ENCODE measurements at places on chromosomes 5 and 9.

DNA sequence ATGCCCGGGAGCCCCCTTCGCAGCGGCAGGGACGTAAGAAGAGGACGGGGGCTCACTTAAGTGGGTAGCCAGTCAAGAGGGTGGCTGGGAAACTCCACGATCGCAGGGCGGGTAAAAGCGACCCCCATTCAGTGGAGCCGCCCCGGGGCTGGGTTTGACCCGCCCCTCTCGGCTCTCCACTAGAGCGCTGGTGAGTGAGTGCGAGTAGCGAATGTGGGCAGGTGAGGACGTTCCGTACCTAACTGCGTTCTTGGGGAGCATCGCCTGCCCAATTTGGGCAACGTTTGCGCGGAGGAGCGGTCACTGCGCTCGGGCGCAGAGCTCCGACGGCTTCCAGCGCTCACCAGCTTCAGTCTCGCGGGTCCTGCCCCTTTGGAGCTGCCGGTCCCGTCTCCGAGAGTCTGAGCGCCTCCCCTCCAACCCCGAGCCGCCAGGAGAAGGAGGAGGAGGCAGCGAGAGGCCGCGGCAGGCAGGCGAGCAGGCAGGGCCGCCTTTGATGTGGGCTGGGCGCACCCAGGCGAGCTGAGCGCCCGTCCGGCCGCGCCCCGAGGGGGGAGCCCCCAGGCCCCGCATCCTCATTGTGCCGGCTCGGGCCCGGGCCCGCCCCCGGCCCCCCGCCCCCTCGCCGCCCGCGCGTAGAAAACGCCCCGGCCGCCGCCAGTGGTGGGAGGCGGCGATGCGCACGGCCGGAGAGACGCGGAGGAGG, at the start of gene FGF18:
TSS of gene FGF18 (plus strand) at position 666 of the 706 bp plus-strand sequence. CDS start 553 bp downstream, outside the sequence.
- no peaks in the 10 kb centered on the region for H3K36me3 ChIP-seq
- H3K4me3 ChIP-seq = peak within 1 kb of the TSS; percentile 25
- peaks cover 6% of the 10 kb centered on the region for H3K4me1 ChIP-seq
- peak; percentile 60 for DNase-seq

- H3K27ac ChIP-seq = no peak overlapping the region
- no peak overlapping the region for H3K4me3 ChIP-seq
- DNase-seq = no peak
- no peaks in the 10 kb centered on the region for H3K36me3 ChIP-seq
Observed at GRCh38 chr5:55570570-55570969, 35.8 kb upstream of the PLPP1 start.

DNA sequence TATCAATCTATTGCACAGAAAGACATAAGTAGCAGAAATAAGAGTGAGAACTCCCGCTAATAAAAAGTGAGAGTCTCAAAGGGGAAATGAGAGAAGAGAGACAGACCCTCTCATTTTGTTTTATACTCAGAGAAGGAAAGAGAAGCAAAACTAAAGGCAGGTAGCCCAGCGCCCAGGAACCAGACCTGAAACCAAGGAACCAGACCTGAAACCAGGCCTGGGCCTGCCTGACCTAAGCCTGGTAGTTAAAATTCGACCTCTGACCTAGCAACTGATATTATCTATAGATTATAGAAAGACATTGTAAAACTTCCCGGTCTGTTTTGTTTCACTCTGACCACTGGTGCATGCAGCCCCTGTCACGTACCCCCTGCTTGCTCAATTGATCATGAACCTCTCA, 134.5 kb upstream of the SEMA6A start:
- no peak overlapping the region for H3K27ac ChIP-seq
- H3K36me3 ChIP-seq = no peaks in the 10 kb centered on the region
- DNase-seq = no peak
- no peaks in the 10 kb centered on the region for H3K27me3 ChIP-seq

GRCh38 chr9:113131689-113132151, 19.1 kb upstream of the SLC31A2 start:
- no peak for DNase-seq
- no peak overlapping the region for H3K4me3 ChIP-seq
- H3K27me3 ChIP-seq = no peaks in the 10 kb centered on the region

GRCh38 chr5:149358294-149358651, 427 bp downstream of the PCYOX1L start:
- peak overlapping the region; percentile 71 for H3K27ac ChIP-seq
- H3K4me1 ChIP-seq = peaks cover 2% of the 10 kb centered on the region
- H3K36me3 ChIP-seq = no peaks in the 10 kb centered on the region
- peak; percentile 43 for DNase-seq

DNA sequence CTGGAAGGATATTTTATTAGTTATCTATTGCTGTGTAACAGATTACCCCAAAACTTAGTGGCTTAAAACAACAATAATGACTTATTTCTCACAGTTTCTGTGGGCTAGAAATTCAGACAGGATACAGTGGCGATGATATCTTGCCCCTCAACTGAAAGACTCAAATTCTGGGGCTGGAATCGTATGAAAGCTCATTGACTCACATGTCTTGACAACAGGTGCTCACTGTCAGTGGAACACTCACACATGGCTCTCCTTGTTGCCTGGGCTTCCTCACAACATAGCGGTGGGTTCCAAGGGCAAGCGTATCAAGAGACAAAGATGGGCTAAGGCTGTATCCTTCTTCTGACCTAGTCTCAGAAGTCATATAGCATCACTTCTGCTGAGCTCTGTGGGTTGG, 3.7 kb upstream of the GNPDA1 start:
- no peak overlapping the region for H3K27ac ChIP-seq
- H3K27me3 ChIP-seq = no peaks in the 10 kb centered on the region
- no peaks in the 10 kb centered on the region for H3K36me3 ChIP-seq

DNA sequence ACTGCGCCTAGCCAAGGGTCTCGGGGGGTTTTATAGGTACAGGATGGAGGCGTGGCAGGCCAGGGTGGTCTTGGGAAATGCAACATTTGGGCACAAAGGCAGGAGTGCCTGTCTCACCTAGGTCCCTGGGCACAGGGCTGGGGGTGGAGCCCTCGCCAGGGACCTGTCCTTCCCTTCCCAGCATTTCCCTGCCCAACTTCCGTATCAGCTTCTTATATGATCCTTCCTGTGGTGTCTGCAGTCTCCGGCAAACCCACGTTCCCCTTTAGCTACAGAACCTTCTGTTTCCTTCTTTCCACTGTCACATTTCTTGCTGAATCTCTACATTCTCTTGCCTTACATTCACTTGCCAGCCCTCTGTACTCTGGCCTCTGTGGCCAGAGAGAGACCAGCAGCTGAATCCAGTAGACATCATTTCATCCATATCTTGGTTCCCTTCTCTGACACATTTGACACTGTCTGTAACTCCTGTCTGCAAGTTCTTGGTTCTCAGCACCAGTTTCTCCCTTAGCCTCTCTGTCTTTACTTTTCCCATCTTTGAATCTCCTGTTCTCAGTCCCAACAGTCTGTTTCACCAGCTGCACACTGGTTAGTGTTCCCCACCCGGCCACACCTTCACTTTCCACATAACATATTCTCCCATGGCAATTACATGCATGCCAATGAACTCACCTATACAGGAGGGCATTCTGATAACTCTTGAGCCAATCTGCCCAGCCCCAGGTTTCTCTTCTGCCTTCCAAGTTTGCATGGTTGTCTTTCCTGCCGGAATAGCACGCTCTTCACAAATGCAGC, 134.7 kb upstream of the ZNF608 start:
- no peak overlapping the region for H3K4me3 ChIP-seq
- H3K36me3 ChIP-seq = no peaks in the 10 kb centered on the region
- H3K27ac ChIP-seq = no peak overlapping the region

Data from ovary (tissue), 10 donors.